ENCODE measurements at places on chromosomes 6 and 20.

GRCh38 chr6:135633573-135633972 lies 136.0 kb upstream of the AHI1 start:
- DNase-seq, result no peak

GRCh38 chr6:137339929-137340559 lies 120.9 kb upstream of the IFNGR1 start:
- no peak for DNase-seq

- DNase-seq, result peak; percentile 68
Observed at GRCh38 chr20:32052090-32052777, at the start of gene HCK. Gene HCK, plus strand, starts transcription at chr20:32052242.

DNA sequence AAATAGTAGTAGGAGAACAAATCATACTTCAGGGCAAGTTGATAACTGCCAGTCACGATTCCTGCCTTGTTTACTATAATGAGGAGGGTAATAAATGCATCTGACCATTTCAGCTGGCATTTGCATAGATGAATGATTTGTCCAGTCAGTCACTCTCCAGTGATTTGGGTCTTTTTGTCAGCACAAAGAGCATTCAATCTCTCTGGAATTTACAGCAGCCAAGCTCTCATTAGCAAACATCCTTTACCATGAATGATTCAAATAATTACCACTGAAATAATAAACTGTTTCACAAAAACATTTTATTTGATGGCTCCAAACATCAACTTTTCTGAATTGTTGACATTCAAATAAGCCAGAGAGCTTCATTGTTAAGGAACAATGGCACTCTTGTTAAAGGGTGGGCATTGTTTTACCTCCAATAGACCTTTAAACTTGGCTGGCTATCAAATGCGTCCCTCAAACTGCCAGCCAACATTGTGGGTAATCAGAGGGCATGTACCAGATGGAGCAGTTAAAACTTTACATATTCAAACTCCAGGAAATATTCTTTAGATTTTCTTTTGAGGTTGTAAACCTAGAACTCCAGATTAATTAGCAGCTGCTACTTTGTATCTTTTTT lies 30.0 kb upstream of the FBXL4 start:
- DNase-seq, result no peak

DNA sequence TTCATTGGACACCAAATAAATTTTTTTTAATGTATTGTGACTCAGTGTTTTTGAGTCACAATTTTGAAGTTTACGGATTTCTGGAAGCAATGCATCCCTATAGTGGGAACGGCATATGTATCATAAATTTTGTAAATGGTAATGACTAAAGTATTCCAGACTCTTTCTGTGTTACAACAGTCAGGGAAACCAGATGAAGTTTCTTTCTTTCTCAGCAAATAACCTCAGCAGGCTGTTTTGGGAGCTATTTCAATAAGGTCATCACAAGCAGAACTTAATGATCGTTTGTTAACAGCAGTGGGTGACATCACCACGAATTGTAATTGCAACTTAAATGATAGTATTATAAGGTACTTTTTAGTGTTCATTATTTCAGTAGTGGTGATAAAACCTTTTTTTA lies 52.0 kb downstream of the HIVEP1 start:
- no peak for DNase-seq

DNA sequence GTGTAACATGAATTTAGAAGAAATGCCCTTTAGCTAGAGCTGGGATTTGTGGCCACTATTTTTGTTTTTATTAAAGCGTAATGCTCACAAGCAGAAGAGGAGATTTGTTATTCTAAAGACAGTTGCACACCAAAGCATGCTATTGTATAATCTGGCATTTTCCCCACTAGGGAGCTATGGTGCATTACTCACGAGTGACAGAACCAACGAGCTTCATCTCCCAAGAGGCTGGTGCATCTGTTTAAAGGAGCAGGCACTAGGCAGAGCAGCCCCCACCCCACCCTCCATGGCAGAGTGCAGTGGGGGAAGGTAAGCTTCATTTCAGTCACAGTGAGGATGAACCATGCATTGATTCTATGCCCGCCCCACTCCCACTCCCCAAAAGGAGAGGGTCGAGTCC lies 287.3 kb upstream of the TSHZ2 start:
- DNase-seq, result no peak

DNA sequence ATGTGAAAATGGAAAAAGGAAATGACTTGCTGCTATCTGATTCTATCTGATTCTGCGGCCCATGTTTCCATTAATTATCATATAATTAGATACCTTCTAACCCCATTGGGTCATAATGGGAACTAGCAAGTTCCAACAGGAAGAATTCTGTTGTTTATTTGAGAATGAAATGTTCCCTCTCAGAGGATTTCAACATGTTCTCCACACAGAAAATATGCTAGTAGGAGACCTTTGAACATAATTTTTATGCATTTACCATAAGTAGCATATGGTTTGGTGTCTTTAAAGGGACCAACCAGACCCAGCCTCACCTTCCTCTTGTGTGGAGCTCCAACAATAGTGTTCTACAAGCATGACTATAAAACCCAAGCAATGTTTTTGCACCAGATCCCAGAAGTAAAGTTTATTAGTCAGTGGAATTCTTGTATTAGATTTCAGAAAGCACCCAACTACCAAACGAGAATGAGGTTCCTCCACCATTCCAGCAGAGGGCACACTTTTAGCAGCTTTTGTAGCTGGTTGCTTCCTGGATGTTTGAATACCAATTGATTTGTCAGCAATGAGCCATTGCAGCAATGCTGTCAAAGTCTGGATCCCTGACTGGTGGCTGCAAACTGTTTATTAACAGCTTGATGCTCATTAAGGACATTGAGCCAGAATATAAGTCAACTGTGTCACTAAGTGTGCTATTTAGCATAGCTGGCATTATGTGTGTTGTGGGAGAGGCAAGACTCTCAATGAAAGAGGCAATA lies 143.6 kb upstream of the GJE1 start:
- DNase-seq, result no peak

GRCh38 chr20:11271319-11271718 lies 597.5 kb upstream of the JAG1 start:
- DNase-seq, result no peak

GRCh38 chr6:83511266-83511665 lies 1.1 kb upstream of the PRSS35 start:
- no peak for DNase-seq

DNA sequence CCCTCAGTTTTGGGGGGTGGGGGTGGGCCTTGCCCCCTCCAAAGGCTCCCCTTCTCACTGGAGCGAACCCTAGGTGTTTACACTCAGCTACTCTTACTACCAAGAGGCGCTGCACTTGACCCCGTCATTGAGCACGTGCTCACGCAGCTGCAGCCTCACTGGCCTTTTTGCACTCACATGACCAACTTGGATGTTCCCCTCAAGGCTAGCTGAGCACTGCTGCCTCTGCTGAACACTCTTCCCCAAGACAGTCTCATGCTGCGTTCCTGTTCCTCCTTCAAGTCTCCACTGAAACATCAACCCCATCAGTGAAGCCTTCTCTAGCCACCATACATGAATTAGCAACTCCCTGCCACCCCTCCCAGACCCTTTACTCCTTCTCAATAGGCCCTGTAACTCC lies 4.0 kb downstream of the SOD2 start:
- no peak for DNase-seq

DNA sequence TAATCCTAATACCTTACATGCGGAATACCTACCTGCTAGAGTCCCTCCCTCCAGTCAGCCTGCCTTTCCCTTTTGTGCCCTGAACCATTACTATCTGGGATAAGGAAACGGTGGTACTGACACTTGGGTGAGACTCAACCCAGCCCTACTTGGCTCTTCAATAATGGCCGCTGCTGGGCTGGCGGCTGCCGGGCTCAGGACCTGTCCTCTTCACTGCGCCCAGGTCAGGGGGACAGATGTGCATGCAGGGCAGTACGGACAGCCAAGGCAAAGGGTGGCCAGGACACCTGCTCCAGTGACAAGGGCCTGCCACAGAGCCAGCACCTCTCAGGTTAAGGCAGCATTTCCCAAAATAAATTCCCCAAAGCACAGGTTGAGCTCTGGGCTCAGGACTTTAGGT lies 29.9 kb downstream of the UBE2V1 start:
- DNase-seq, result no peak

- DNase-seq, result no peak
Observed at GRCh38 chr6:117729613-117730012, 54.3 kb downstream of the NUS1 start.

DNA sequence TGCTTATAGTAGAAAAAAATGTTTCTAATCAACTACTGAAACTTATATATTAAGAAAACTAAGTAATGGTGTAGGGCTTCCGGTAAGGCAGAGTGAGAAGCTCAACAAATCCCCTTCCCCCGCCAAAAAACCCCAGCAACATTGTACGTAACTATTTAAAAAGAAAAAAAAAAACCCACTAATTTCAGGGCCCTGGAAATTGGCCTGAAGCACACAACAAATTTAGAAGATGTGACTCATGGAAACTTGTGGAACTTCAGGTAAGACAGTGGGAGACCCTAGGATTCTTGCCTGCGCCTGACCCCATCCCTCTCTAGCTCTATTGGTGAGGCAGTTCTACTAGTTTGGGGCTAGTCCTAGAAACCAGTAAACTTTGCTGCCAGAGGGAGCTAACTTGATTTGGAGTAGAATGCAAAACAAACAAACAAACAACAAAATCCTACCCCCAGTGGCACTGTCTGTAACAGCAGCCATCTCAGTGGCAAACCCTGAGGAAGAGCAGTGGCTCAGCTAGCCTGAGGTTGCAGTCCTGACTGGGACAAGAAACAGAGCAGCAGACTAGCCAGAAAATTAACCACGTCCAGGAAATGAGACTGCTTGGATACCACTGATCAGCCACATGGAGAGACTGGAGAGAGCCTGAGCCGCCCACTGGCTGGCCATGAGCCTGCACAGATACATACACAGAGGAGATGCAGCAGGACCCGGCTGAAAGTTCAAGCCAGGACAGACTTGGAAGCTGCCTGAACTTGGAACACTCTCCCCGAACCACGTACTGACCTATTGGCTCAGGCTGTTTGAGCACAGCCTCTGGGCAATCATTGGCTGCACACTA lies 135.1 kb downstream of the TBXT start:
- DNase-seq, result no peak

GRCh38 chr20:40444516-40444915 lies 244.5 kb downstream of the MAFB start:
- no peak for DNase-seq

- DNase-seq, result no peak
Observed at GRCh38 chr6:165689699-165690098, 26.7 kb upstream of the PDE10A start.

DNA sequence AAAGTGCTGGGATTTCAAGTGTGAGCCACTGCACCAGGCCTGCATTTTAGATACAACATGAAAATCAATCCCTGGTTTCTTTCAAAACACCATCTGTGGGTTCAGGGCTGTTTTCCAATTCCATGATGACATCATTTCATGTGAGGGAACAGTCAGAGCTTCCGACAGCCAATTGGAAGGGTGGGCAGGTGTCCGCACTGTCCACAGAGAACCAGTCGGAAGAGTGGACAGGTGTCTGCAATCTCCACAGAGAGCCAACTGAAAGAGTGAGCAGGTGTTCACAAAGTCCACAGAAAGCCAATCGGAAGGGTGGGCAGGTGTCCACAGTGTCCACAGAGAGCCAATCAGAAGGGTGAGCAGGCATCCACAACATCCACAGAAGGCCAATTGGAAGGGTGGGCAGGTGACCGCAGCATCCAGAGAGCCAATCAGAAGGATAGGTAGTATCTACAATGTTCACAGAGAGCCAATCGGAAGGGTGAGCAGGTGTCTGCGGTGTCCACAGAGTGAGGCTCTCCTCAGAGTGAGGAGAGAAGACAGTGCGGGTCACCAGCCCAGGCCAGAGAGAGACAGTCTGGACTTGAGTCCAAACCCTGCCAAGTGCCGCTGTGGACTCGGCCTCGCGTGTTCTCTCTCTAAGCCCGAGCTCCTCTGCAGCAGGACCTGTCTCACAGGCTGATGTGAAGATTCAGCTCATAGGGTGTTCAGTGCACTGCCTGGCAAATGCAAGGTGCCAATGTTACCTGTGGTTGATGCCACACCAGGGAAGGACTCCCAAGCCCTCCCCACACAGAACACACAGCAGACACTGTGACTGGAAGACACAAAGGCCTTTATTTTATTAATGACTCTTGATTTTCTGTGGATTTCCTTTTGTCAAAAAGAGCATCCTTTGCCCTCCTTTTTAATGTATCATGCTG lies 57.3 kb downstream of the DLL1 start:
- DNase-seq, result no peak

DNA sequence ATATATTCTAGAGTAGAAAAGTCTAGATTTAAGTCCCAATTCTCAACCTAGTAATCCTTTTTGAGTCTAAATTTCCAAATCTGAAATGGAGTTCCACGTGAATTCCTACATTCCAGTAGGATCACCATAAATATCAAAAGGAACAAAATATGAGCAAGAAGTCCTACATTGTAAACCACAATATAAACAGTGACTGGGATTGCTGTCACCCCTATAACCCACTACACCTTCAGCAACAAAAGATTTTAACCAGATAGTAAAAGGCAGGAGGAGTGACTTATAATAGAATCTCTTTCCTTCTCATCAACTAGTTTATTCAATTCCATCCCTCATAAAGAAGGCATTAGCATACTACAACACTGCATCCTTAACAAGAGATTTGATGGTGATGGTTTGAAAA lies 210.6 kb downstream of the KIF16B start:
- DNase-seq, result no peak

GRCh38 chr20:8331740-8332412 lies 199.8 kb downstream of the PLCB1 start:
- DNase-seq, result no peak

DNA sequence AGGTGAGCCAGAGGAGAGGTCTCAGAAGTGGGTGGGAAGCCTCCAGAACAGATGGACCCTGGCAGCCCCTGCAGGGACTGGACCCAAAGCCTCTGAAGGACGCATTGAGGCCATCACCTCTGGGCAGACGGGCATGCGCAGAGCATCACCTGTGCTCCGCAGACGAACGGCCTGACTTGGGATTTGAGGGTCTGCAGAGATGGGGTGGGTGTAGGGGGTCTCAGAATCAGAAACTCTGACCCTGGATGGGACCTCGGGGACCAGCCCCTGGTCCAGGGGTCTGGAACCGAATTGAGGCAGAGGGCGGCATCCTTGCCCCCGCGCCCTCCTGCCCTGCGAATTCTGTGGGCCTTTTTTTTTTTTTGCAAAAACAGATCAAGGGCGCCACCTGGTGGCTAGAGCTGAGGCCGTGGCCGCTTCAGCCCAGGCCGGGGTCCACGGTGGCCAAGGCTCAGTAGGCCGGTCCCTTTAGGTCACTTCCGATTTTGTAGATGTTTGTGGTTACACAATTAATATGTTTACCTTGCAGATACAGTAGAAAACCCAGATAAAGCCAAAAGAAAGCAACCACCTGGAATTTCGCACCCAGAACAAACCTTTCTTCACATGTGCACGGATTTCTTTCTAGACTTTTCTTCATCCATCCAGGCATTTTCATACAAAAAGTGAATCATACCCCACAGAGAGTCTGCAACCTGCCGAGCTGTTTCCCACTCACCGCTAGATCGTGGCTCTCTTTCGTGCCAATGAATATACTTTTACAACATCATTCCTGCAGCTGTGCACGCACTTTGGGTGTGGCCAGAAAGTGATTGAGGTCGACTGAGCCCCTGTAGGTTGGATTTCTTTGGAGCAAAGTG lies 25.9 kb downstream of the ZBP1 start:
- peak; percentile 39 for DNase-seq

GRCh38 chr20:61973515-61974356 lies 91.9 kb downstream of the TAF4 start:
- no peak for DNase-seq

GRCh38 chr6:6654599-6655575 lies 66.4 kb downstream of the LY86 start:
- no peak for DNase-seq

Measured in CD4-positive, alpha-beta T cell treated with Interleukin-1 beta for 1 hour (primary cell).